ENCODE measurements at places on chromosomes 5 and 9. TPM values are rescaled to one million over a fixed set of nuclear protein-coding genes. Genes with fewer than 3 reads are reported as not detected.

DNA sequence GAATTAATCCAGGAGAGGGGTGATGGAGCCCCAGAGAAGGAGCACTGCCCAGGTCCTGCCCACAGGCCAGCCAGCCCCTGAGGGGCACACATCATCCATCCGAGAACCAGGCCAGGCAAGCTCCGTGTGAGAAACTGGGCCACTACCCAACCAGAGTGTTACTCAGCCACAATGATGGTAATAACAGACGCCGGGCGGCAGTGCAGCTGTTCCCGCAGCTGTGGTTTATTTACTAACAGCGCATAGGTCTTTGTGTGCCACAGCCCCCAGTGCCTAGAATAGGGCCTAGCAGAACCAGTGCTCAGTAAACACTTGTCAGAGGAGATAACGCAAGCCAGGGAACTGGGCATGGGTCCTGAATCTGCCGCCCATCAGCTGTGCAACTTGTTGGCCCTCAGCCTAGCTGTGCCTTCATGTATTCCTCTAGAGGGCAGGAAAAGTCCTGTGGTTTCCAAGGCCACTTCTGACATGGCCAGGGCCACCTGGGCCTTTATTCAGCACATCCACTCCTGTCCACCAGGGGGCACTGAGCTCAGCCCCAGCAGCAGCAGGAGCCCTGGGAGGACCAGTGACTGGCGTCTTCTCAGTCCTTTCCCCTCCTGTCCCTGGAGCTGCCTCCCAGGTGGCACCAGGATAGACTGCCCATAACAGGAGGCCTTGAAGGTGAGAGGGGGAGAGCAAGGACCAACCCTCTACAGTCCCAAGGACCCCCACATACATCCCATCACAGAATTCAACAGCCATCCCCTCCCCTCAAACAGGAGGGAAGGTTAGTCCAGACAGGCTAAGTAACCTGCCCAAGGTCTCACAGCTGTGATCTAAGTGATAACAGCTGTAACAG, 2.1 kb downstream of the MXD3 start:
- DNase-seq: peak; percentile 86

MSMP gene
- total RNA-seq: not detected

EXD3 gene
- total RNA-seq: 35.6 TPM

GRCh38 chr9:86201474-86202337, 57.8 kb downstream of the C9orf153 start:
- no peak for DNase-seq

GRCh38 chr5:20360263-20360662, 372.3 kb upstream of the CDH18 start:
- no peak for DNase-seq

DNA sequence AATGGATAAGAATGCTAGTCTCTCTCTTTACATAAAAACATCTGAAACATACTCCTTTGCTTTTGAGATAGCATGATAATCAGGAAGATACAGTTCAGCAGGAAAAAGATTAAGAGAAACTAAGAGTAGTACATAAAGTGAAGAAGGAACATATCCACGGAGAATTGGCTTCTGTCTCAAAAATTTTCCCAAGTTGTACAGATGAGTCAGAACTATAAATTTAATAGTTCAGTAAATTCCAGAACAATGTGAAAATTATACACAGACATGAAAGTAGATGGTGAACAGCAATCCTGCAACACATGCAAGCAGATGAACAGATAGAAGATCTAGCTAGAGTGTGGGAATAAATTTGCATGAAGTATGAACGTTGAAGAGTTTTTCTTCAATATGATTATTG, 691.4 kb upstream of the RIOK2 start:
- DNase-seq: no peak

- DNase-seq: no peak
These were observed 44.2 kb upstream of the SPIN1 start for GRCh38 chr9:88344013-88344412.

DPYSL3 gene
- 68.5 TPM for total RNA-seq

DNA sequence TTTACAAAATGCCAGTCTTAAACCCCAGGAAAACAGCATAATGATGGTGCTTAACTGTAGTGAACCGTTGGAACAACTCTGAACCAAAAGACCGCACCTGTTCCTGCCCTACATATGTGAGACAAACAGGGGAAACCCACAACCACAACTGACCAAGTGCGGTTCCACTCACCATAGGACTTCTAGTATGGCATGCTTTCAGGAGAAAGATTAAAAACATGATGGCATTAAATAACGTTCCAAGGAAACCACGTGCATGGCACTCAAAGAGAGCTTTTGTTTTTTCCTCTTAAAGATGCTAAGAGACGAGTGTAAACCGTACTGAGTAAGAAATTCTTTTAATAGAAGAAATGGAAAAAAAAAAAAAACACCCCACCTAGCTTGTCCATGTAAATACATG, 119.8 kb downstream of the SSBP2 start:
- no peak for DNase-seq

DNA sequence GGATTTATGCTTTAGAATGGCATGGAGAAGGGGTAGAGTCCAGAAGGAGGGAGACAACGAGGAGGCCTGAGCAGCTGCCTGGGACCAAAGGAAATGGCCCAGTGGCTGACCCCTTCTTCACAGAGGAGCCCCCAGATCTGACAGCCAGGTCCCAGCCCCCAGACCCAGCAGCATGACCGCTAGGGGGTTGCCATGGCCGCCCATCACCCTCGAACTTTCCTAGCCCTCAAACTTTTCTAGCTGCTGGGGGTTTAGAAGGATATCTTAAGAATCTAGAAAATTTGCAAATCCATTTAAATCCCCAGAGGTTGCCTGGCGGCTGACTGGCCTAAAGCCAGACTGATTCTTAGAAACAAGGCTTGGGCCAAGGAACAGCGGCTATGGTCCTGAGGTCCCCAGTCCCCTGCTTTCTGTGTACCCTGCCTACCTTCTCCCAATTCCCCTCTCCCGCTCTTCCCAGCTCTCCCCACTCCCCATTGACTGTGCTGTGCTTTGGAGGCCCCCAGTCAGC, 972 bp downstream of the PDGFRB start:
- no peak for DNase-seq
